Activated T-helper 1 cell treated with anti-CD3 and anti-CD28 coated beads, Interleukin-2, amount 50 U/mL, for 16 hours (primary cell): ENCODE measurements at places on chromosomes 5 and 9.

- DNase-seq = no peak
These were observed 684 bp upstream of the JMY start for GRCh38 chr5:79235261-79235633.

GRCh38 chr9:131410044-131410491 lies 16.2 kb downstream of the PRRC2B start:
- no peak for DNase-seq

GRCh38 chr5:96957254-96958049 lies 21.6 kb downstream of the LNPEP start:
- DNase-seq = no peak

DNA sequence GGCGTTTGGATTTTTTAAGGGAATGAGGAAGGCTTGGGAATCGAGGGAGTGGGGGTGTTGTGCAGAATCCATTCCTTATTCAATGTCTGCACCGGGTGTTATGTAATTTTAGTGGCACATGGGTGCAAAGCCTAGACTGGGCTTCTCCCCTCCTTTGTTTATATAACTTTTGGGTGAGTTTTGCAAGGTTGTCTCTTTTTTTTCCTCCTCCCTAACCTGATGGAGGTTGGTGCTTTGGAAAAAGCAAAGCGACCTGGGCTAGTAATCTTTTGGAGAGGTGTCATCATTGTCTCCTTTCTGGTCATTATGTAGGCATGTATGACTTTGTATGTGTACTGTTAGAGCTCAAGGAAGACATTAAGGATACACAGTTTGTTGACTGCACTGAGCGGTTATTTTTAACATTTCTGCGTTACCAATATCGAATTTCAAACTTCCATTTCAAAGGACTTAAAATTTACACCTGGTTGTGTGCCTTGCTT lies 3.1 kb downstream of the SMARCA2 start:
- DNase-seq = no peak

DNA sequence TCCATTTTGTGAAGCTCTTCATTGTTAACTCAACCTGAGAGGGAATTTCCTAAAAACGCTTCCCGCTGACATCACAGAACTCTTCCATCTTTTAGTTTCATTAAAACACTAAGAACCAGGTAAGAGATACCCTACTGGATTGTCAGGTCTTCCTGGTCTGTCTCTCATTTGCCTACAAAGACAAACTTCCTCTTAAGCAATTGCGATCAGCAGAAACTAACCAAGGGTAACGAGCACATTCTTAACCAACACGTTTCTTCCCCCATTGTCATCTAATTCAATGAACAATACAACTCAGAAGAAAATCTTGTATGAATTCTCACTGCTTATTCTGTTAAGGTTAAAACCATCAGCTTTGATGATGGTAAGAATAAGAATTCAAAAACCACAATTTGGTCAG lies 6.6 kb downstream of the FBXW11 start:
- DNase-seq = no peak

DNA sequence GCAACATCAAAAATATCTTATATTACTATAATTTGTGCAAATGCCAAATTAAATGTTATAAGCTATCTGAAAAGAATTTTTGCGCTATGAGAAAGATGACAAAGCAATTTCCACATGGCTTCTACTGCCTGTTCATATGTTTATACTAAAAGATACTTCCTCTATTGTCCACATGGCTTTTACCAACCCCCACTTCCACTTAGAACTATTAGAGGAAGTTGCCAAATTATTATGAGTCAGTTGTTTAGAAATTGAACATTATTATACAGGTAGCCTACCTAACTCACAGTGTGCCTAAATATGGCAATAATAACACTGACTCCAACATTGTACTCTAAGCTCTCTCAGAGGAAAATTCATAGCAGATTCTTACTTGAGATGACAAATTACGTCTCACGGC lies 37.6 kb upstream of the SLC27A6 start:
- no peak for DNase-seq

DNA sequence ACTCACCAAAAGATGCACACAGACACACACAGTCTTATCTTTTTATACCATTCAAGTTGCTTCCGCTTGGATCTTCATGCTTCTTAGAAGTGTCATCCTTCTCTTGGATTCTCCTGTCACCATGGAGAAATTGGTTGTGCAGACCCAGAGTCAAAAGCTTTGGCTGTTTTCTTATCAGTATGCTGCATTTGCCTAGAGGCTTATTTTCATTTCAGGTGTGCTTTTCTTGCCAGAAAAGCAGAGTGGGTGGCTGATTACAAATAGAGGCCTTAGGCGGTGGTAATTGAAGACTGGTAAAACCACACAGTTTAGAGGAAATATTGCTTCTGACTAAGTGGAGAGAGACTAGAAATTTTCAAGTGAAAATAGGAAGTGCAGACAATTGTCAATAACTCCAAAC lies 70.2 kb upstream of the TLE4 start:
- DNase-seq = no peak

DNA sequence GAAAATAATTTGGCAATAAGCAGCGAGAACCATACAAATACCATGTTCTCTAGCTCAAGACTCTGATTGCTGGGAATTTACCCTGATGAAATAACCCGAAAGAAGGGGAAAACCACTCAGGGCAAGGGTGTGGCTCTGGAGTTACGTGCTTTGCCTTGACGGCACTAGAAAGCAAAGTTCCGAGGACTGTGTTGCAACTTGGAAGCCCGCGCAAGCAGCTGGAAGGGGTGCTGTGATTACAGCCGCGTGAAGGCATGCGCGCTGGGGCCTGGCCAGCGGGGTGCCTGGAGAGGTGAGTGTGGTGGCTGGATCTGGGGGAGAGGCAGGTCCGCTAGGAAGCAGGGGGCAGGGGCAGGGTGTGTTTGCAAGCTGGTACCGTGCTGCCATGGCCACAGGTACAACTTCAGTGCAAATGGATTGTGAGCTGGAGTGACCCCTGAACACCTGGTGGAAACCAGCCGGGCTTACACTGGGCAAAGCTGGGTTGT lies 52.6 kb upstream of the CNOT6 start:
- no peak for DNase-seq

DNA sequence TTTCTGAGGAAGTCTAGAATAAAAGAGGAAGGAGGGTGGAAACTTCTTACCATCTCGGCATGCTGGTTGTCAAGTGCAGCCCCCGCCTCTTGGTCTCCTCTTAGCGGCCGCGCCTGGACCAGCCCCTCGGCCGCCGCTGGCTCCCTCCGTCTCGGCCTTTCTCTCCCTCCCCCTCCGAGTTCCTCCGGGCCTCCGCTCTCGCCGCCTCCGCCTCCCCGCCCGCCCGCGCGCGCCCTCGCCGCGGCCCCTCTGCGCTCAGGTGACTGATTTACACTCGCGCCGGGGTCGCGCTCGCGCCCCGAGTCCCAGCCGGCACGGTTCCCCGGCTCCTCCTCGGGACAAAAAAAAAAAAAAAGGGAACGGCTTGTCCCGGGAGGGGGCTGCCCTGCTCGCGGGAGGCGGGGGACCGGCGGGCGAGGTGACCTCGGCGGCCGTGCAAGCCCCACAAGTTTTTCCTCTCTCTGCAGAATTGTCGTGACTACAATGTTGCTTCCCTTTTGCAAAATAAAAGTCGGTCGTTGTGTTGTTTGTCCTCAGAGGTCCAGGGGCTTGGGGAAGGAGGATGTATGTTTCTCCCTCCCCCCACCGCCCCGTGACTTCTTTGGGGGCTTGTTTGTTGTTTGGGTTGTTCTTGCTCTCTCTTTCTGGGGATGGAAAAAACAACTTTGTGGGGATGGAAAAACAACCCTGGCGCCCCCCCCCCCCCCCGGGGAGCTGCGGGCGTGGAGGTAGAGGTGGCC lies at the start of gene BNC2:
TSS of gene BNC2 (minus strand) at position 75 of the 740 bp plus-strand sequence. CDS start at position 53, 22 bp downstream.
- no peak for DNase-seq
